ENCODE measurements at places on chromosomes 5 and 9.

GRCh38 chr9:110188101-110188500, 19.9 kb downstream of the C9orf152 start:
- no peak for DNase-seq

DNA sequence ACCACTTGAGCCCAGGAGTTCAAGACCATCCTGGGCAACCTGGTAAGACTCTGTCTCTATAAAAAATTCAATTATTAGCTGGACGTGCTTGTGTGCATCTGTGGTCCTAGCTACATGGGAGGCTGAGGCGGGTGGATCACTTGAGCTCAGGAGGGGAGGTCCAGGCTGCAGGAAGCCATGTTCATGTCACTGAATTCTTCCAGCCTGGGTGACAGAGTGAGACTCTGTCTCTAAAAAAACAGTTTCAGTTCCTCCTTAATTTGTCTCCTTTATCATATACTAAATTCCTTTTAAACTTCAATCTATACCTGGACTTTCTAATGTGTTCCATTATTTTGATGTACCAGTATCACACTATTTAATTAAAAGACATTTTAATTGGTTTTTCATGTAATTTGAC, 422.2 kb upstream of the TLE4 start:
- peak; percentile 40 for DNase-seq

DNA sequence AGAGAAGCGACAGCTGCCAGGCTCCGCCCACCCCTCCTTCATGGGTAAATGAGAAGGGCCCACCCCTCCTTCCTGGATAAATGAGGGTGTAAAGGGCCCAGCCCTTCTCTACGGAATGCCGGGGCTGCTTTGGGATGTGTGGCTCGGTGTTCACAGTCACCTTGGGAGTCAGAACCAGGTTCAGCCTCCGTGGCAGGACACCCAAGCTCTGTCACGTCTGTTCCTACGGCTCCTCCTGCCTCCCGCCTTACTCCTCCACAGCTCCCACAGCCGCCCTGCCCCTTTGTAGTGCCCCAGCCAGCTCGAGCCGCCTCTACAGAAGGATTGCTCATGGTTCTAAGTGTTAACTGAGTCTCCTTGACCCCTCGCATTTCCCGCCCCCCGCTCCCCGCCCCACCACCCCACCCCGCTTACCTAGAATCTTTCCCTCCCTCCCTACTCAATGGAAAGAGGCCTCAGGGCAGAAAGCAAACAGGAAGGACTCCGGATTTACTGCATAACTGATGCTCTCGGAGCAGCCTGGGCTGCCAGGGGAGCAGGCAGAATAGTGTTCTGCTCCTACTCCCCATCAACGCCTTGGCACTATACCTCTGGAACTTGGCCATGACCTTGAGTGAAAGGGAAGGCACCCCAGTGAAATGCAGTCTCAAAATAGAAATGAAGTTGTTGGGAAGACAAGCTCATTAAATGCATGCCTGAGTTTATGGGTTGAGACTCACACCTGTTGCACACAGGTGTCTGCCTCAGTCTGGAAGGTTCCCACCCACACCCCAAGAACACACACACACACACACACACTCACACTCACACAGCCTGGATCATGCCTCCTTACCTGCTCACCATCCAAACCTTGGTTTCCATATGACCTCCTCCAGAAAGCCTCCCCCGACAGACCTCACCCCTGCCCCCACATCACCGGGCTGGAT, 59.6 kb downstream of the NEURL1B start:
- DNase-seq, result no peak

DNA sequence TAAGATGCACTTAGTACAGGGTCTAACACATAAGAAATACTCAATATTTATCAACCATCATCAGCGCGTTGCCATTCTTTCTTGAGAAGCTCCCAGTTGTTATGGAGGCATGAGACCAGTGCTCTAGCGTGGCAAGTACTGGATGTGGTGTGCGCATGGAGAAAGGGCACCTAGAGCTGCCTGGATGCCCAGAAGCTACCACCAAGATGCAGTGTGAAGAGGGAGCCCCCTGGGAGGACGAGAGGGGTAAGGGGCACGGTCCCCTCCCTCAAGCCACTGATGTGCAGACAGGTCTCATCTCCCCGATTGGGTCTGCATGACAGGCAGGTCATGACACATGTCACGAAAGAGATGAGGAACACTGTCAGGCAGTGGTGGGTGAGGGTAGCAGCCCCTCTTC, 127.7 kb upstream of the CXCL14 start:
- no peak for DNase-seq

DNA sequence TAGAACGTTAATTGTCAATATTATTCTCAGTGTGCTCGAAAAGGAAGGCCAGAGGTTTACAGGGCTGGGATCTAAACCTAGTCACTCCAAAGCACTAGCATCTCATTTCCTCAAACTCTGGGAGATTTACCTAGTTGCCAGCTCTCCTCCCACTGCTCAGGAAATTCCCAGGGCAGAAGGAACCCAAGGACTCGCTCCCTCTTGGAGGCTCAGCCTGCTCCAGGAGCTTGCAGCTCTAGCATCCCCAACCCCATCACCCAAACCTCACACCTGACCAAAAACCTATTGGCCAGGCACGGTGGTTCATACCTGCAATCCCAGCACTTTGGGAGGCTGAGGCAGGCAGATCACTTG, 26.0 kb downstream of the SERINC5 start:
- no peak for DNase-seq

- no peak for DNase-seq
These were observed 27.0 kb downstream of the PRUNE2 start for GRCh38 chr9:76878933-76879332.

GRCh38 chr5:10352430-10353240, 860 bp upstream of the MARCHF6 start:
- DNase-seq, result peak; percentile 99

DNA sequence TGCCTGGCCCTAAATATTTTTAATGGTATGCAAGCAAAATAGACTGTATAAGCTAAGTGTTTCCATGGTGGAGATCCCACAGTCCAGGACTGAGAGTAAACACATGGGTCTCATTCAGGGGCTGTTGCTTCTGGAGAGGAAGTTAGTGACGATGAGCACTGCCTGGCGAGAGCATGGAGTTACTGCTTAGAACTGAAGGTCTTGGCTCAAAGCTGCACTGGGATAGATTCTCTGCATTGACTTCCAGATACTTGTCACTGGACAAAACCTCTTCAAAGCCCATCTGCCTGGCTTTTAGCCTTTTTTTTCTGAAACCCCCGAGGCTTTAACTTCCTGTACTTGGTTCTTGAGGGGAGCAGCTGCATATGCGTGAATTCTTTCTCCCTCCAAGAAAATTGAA, 39.2 kb downstream of the GPR107 start:
- DNase-seq, result no peak

- DNase-seq, result peak; percentile 2
These were observed 233.1 kb upstream of the ANKRD55 start for GRCh38 chr5:56466136-56466816.

GRCh38 chr9:87725356-87725899, 491 bp upstream of the CTSL start:
- no peak for DNase-seq

DNA sequence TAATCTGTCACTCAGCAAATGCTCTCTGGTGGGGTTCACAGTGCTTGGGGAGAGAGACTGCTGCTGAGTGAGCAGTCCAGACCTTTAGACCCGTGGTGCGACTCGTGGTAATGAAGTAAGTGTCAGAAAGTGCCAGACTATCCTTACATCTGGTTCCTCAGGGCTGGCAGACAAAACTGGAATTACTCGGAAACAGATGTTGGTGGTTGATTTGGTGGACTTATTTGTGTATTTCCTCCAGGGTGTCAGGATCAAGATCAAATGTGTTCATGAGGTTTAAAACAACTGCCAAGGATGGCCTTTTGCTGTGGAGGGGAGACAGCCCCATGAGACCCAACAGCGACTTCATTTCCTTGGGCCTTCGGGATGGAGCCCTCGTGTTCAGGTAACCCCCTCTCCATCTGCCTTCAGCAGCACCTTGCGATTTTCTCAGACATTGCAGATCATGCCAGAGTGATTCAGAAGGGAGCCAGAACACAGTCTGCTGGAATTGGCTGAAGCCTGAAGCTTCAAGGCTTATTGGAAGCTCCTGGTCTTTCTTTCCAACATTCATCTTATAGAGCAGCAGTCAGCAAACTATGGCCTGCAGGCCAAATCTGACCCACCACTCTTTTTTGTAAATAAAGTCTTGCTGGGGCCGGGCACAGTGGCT, 105.2 kb downstream of the LIFR start:
- DNase-seq, result no peak

DNA sequence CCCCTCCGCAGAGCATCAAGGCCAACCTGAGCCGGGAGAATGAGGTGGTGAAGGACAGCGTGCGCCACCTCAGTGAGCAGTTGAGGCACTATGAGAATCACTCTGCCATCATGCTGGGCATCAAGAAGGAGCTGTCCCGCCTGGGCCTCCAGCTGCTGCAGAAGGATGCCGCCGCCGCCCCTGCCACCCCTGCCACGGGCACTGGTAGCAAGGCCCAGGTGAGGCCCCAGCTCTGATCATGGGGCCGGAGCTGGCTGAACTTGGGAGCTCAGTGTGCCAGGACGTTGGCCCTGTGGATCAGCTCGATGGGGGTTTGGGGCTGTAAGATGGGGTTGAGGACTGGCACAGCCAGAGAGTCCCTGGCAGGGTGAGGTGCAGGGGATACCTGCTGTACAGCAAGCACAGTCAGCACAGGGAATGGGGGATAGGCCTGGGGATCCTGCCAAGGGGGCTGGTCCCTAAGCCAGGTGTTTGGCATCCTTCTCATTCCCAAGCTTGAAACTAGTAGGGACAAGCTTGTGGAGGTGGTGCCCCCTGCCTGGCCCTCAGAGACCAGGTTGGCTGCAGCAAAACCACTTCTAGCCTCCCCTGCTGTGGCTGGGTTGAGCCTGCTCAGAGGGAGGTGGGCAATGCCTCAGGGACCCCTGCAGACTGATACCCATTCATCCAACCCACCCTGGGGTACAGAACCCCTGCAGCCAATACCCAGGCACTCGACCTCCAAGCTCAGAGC, 22.5 kb downstream of the OLFML2A start:
- DNase-seq, result no peak

DNA sequence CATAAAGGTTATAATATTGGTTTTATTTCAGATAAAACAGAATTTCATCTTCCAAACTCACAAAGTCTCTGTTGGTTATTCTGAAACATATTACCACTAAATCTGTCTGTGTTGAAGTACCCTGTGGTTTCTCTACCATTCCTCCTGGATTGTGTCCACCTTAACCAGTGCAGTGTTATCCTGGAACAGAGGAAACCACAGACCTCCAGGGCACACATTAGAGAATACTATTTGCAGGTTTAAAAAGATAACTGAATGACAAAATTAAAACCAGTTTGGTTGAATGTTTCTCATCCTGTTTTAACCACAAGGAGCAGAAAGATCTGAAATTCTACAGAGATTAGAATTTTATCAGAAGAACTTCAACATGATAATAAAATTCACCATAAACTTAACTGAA, 251.8 kb downstream of the CWC27 start:
- DNase-seq, result no peak

DNA sequence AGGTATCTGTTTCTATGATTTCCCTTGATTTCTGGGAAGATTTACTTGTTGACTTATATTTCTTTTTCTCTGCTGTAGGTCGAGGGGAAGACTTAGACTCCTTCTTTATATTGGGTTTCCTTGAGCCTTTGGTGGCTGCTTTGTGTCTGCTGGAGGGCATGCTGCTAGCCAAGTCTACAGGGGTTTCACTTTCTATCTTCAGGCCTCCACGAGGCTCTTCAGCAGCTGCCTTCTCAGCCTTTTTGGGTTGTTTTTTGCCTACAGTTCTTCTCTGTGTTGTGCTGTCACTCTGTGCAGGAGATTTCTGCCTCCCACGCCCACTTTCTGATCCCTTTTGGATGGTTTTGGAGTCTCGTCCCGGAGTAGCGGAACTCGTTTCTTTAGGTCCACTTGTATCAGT, 23.2 kb downstream of the LEAP2 start:
- no peak for DNase-seq

DNA sequence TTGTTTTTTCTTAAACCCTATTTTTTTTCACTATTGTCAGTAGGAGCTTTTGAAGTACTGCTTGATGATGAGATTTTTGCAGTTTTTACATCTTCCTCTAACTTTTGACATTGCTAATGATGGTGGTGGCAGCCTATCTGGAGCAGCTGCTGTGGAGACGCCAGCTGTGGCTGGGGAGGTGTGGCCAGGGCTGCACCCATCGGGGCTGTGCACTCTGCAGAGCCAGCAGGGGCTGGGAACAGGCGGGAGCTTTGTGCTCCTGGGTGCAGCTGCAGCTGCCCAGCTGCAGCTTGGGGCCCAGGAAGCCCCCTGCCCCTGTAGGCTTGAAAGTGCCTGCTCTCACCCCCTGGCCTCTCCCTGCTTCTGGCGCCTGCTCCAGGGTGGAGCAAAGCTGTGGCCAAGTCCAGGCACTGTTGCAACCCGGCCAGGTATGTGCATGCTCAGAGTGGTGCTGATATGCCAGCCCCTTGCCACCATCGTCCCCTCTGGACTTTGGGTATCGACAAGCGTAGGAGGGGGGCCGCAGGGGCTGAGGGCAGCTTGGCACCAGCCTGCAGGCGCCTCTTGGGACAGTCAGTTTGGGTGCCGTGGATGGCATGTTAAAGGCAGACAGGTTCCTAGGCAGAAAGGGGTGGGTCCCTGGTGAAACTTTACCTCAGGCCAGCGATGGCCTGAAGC, 39.2 kb downstream of the FER start:
- no peak for DNase-seq

GRCh38 chr9:89657765-89658164, 53.0 kb downstream of the GADD45G start:
- DNase-seq, result peak; percentile 16

DNA sequence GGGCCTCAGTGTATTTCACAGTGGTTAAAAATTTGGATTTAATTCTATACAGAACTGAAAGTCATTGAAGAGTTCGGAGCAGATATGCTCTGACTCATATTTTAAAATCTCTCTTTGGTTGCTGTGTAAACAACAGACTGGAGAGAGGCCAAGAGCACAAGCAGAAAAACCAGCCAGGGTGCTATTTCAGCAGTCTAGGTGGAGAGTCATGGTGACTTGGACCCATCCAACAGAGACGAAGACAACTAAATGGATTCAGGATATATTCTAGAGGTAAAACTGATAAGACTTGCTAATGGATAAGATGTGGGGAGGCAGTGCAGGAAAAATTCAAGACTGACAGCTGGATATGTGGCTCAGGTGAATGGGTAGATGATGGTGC, 168.9 kb downstream of the MAPKAP1 start:
- DNase-seq, result peak; percentile 12

DNA sequence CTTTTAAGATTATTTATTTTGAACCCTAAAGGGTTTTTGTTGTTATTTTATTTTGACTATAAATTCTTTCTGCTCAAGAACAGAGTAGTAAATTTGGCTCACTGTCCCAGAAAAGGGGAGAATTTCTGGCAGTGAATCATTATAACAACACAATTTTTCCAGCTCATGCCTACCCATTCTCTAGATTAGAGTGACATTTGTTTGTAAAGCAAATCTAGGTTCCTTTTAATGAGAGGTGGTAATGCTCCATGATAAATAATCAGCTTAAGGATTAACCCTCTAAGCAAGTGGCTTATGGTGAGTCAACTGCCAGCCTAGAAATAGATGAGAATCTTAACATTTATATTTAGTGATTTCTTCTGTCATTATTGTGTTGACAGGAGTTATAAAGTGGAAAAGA, 409.2 kb downstream of the NFIB start:
- DNase-seq, result no peak
